ENCODE measurements at places on chromosomes 6 and 20.

DNA sequence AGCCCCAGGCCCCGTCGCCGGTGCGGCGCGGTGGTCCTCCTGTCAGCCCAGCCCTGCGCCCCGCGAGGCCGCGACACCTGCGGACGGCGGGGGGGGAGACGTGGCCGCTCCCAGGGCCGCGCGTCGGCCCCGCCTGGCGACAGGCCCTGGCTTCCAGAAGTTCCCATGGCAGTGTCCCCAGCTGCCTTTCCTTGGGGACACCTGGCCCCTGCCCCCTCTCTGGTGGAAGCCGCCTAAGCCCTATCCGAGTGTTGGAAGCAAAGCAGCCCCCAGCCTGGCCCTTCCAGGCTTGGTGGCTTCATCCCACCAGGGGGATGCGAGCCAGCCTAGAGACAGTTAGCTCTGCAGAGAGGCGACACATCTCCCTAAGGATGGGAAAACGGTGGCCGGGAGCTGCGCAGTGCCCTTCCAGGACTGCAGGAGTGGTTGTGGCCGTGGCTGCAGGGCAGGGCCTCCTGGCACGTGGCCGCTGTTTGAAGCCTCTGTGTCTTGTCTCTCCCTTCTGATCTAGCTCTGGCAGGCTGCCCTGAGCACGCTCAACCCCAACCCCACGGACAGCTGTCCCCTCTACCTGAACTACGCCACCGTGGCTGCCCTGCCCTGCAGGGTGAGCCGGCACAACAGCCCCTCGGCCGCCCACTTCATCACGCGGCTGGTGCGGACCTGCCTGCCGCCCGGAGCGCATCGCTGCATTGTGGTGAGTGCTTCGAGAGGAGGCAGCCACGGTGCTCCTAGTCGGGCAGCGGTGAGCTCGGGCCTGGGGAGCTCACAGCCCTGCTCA is 816 bp downstream of the NPEPL1 start:
- no peak for DNase-seq
- no peaks in the 10 kb centered on the region for H3K27me3 ChIP-seq
- H3K27ac ChIP-seq, result peak overlapping the region; percentile 14
- peaks cover 2% of the 10 kb centered on the region for H3K36me3 ChIP-seq
- peaks cover 12% of the 10 kb centered on the region for H3K4me1 ChIP-seq
- peak overlapping the region; percentile 24 for H3K4me3 ChIP-seq

DNA sequence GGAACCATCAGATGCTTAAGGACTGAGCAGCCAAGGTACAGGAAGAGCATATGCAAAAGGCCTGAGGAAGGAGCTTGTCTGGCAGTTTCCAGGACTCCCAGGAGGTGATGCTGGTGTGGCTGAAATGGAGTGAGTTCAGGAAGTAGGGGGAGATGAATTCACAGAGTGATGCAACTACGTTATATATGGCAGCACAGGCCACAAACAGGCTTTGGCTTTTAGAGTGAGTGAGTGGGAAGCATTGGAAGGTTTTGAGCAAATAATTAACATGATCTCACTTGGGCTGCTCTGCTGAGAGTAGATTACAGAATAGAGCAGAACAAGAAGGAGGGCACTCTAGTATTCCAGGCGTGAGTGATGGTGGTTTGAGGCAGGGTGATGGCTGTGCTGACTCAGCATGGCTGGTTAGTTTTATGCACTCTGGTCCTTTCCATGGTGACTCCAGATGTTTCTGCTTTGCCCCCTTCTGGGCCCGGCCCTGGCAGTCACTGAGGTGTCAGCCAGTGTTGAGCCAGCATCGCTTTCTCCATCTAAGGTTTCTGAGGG is 6.5 kb downstream of the BTN2A2 start:
- no peaks in the 10 kb centered on the region for H3K4me1 ChIP-seq
- no peak overlapping the region for H3K27ac ChIP-seq
- H3K27me3 ChIP-seq, result no peaks in the 10 kb centered on the region
- peaks cover 5% of the 10 kb centered on the region for H3K36me3 ChIP-seq

- H3K4me1 ChIP-seq, result peaks cover 10% of the 10 kb centered on the region
- H3K27ac ChIP-seq, result no peak overlapping the region
- DNase-seq, result no peak
These were observed 3.0 kb upstream of the DDX43 start for GRCh38 chr6:73391675-73392074.

GRCh38 chr20:34199183-34199582 is 42.0 kb upstream of the ASIP start:
- no peak overlapping the region for H3K4me3 ChIP-seq
- H3K4me1 ChIP-seq, result no peaks in the 10 kb centered on the region
- no peaks in the 10 kb centered on the region for H3K36me3 ChIP-seq
- DNase-seq, result no peak

- no peak overlapping the region for H3K27ac ChIP-seq
- H3K4me1 ChIP-seq, result no peaks in the 10 kb centered on the region
- DNase-seq, result no peak
- H3K36me3 ChIP-seq, result no peaks in the 10 kb centered on the region
These were observed 40.6 kb downstream of the DOK5 start for GRCh38 chr20:54515793-54516628.

DNA sequence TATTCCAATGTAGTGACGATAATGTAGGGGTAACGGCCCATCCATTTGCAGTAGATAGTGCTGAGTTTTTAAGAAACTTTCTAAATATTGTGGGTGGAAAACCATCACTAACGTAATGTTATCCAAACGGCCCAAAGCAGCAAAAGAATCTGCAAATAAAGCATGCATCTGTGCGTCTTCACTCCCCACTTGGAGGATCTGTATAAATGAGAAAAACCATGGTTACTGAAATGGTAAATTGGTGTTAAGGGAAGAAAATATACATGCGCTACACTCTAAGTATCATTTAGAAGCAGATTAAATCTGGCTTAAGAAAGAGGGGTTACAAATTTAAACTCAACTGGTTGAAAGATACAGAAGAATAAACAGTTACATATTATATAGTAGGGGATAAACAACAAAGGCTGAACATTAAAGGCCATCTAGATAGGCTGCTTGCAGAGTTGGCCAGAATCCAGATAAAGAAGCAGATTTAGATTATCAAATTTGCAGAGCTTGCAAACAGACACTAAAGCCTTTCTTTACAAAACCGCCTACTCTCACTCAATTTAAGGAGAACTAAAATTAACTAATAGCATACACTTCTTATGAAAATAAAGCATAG is 93.3 kb downstream of the SESN1 start:
- H3K4me3 ChIP-seq, result no peak overlapping the region
- peak overlapping the region; percentile 72 for H3K27ac ChIP-seq
- DNase-seq, result no peak
- no peaks in the 10 kb centered on the region for H3K27me3 ChIP-seq
- H3K36me3 ChIP-seq, result peaks cover 18% of the 10 kb centered on the region
- H3K4me1 ChIP-seq, result peaks cover 3% of the 10 kb centered on the region

DNA sequence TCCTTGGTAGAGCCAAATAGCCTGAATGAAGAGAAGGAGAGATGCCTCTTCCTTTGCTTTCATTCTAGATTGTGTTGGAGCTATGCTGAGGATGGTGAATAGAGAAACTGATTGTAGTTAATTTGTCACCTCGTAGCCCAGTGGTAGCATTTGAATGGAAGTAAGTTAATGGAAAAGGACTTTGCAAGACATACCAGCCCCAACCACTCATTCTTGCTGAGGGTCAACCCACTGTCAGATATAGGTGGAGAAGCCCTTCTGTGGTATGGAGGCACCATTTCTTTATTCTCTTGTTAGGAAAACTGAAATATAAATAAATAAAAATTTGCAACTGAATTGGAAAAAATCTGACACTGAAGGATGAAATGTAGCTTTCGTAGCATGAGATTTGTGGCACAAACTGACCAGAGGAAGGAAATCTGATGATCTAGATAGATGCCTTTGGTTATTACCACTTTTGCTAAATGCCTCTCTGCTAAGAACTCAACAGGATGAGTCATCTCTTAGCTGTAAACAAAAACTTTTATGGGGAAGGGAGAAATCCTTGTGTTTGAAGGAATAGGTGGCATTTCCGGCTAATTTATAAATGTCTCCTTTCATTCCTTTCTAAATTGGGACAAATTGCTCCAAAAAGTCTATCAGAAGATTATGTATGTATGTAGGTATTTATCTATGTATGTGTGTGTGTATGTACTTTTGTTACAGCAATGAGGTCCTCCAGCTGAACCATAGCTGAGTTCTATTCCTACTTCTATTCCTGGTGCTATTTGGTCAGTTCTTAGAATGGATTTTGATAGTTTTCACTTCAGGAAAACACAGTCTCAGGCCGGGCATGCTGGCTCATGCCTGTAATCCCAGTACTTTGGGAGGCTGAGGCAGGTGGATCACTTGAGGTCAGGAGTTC is 76.5 kb upstream of the SUPT3H start:
- no peak overlapping the region for H3K4me3 ChIP-seq
- no peaks in the 10 kb centered on the region for H3K36me3 ChIP-seq
- no peaks in the 10 kb centered on the region for H3K4me1 ChIP-seq
- H3K27me3 ChIP-seq, result no peaks in the 10 kb centered on the region
- no peak for DNase-seq
